ENCODE measurements at places on chromosomes 13 and 19.

DNA sequence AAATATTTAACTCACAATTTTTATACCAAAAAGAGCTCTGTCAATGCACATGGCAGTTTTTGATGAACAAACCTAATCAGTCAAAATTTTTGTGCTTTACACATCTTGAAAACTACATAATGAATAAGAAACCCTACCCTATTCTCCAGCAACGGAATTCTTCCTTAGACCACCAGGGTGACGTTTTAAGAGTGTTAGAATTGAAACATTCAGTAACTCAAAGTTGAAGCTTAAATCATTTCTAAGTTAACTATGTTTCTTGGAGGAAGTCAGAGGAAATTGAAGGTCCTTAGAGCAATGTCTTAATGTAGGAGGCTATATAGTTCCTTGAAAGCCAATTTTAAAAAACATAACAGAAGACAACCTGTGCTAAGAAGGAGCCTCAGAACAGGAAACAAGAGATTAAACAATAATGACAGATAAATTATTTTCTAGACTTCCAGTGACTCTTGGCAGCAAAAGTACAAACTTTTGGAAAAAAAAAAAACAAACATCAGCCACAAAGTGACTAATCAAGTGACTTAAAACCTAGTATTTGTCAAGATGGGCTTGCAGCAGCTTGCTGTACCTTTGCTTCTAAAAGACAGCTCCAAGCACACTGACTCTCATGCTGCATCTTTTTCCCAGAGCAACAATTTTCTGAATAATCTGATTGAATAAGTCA is 6.2 kb downstream of the SPRY2 start:
- DNase-seq = no peak

- peak; percentile 35 for DNase-seq
Observed at GRCh38 chr13:109647053-109647452, 139.3 kb downstream of the IRS2 start.

DNA sequence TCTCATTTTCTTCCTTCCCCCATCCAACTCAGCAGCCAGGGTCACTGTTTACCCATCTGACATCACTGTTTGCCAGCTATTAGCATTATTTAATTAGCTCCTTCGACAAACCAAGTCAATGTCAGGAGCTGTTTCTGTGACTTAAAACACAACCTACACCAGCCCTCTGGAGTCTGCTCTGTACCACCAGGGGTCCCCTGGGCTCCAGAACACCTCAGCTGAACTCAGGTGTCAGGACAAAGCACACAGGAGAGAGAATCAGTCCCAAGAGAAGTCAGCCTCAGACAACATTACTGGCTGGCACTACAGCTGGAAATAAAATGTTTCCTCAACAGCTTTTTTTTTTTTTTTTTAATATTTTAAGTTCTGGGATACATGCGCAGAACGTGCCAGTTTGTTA is 45.1 kb downstream of the DCLK1 start:
- DNase-seq = no peak

DNA sequence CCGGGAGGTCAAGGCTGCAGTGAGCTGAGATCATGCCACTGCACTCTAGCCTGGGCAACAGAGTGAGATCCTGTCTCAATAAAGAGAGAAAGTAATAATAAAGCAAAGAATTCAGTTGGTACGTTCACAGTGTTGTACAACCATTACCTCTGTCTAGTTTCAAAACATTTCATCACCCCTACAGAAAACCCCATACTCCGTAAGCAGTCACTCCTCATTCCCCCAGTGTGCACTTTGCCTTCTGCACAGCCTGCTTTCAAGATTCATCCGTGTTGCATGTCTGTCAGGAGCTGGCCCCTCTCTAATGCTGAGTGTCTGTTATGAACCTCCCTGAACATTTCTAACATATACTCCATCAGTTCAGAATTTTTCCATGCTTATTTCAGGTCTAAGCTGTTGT is 9.4 kb downstream of the POLD1 start:
- no peak for DNase-seq

GRCh38 chr13:47555235-47555634 is 445.8 kb downstream of the SUCLA2 start:
- DNase-seq = no peak

- DNase-seq = no peak
Observed at GRCh38 chr13:33213797-33214196, 71.8 kb downstream of the STARD13 start.

DNA sequence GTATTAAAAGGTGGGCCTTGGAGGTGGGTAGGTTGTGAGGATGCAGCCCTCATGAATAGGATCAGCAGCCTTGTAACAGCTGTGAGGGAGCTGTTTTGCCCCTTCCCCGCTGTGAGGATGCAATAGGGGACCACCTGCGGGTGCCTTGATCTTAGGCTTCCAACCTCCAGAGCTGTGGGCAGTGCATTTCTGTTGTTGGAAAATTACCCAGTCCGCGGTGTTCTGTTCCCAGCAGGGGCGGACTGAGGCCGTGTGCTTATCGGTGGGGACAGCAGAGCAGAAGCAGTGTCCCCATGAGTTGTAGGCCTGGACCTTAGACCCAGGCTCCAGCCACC is 54.8 kb upstream of the TEX29 start:
- DNase-seq = no peak

- peak; percentile 98 for DNase-seq
Observed at GRCh38 chr19:3275583-3276340, 51.3 kb downstream of the CELF5 start.

GRCh38 chr13:108305655-108306054 is 36.1 kb downstream of the TNFSF13B start:
- no peak for DNase-seq

- no peak for DNase-seq
Observed at GRCh38 chr13:52195401-52195837, 36.0 kb upstream of the NEK3 start.

DNA sequence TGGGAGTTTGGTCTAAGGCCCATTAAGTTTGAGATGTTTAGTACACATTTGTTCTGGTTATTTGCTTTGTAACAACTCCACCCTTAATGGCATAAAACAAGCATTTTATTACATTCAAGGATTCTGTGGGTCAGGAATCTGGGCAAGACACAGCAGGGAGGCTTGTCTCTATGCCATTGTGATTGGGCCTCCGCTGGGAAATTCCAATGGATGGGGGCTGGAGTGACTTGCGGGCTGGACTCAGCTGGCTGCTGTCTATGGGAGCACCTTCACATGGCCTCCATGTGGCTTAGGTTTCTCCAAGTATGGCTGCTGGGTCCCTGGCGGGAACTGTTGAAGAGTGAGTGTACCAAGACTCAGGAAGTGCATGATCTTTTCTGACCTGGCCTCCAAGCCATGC is 159.0 kb downstream of the PAN3 start:
- DNase-seq = no peak

- DNase-seq = no peak
Observed at GRCh38 chr19:7006135-7006704, 15.0 kb downstream of the MBD3L2B start.

DNA sequence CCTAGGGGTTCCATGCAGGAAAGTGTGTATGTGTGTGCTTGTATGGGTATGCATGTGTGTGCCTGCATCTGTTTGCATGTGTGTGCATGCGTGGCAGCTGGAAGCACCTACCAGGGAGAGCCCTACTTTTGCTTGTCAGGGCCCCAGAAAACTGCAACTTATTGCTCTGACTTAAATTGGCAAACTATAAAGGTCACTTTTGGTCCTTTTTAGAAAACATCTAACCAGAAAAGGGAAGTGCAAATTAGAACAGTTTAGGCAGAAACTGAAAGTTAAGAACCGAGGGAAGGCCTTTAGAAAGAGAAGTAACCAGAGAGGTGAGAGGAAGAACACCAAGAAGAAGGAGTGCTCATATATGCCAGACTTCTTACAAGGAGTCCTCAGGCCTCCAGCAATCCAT is 32.5 kb downstream of the DLEU7 start:
- DNase-seq = no peak

GRCh38 chr19:38723990-38724854 is 20.1 kb downstream of the CAPN12 start:
- no peak for DNase-seq

GRCh38 chr13:31037874-31038500 is 105.5 kb downstream of the TEX26 start:
- no peak for DNase-seq

DNA sequence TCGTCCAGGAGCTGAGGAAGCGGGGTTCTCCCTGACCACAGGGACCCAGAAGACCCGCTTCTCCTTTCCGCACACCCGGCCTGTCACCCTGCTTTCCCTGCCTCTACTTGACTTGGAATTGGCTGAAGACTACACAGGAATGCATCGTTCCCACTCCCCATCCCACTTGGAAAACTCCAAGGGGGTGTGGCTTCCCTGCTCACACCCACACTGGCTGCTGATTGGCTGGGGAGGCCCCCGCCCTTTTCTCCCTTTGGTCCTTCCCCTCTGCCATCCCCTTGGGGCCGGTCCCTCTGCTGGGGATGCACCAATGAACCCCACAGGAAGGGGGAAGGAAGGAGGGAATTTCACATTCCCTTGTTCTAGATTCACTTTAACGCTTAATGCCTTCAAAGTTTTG is 18.9 kb downstream of the VASP start:
- DNase-seq = peak; percentile 81

GRCh38 chr19:41861116-41861768 is 1.2 kb downstream of the RPS19 start:
- no peak for DNase-seq

GRCh38 chr19:8515317-8515716 is 1.4 kb upstream of the ZNF414 start:
- DNase-seq = no peak

DNA sequence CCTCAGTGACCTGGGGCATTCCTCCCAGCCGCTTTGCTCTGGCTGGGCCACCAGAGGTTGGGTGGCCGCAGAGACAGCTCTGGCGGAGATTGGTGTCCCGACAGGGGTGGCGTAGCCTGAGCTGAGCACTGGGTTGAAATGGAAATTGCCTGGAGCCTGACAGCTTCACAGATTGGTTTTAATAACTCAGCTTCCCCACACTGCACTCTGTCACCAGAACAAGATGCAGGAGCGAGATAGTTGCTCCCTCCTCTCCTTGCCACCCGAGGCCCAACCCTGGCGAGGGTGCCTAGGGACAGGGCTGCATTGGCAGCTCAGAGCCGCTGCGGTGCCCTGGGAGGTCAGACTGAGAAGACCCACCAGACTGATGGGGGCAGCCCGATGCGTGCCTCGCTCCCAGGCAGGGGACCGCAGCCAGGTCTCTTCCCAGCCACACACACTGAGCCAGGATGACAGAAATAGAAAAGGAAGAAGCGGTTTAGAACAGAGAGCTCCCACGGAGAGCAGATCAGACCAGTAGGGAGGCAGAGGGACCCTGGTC is 84.1 kb downstream of the KDM4B start:
- no peak for DNase-seq

- no peak for DNase-seq
Observed at GRCh38 chr19:55687281-55688201, 12.5 kb downstream of the EPN1 start.

DNA sequence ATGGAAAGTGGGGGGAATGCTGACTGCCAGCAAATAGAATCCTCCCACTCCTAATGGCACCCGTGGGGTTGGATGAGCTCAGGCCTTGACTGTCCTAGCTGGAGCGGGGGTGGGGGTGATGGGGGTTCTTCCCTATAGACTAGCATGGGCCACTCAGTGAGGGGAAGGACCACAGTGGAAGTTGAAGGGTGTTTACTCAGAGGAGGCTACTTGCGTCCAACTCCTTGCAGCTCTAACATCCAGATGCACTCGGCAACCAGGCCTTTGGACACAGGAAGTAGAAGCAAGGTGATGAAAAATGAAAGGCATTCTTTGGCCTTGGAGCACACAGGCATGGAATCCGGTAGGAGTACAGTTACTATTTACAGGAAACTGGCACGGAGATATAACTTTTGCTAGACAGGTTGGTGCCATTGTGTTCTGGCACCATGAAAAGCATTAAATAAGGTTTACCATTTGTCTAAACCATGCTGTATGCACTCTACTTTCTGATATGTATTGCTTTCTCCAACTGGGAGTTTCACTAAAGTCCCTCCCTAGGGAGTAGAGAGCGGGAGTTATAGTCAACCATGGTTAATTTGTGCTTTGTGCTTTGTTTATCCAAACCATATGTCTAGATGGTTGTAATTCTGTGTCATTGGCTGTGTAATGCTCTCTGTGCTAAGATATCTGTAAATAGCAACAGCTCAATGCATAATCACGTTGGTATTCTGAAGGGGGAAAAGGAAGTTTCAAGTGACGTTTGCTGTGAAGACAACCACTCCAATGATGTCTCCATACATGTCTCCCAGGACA is 125.3 kb downstream of the TSHZ3 start:
- DNase-seq = no peak

GRCh38 chr13:23381866-23382265 is 51.6 kb downstream of the SACS start:
- DNase-seq = no peak

DNA sequence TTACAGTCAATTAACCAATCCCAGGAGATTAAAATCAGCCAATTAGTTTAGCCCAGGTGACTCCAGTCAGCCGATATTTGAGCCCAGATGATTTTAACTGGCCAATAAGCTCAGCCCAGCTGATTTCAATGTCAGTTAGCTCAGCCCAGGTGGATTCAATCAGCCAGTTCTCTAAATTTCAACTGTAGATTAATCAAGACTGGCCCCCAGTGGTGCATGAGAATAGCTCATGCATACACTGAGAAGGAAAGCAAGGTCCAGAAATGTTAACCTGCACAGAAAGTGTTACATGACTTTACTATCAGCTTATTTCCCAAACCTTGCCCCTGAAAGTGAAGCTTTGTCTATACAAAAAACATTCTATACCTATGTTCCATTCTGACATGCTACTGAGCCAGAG is 55.4 kb upstream of the ZNF724 start:
- no peak for DNase-seq

DNA sequence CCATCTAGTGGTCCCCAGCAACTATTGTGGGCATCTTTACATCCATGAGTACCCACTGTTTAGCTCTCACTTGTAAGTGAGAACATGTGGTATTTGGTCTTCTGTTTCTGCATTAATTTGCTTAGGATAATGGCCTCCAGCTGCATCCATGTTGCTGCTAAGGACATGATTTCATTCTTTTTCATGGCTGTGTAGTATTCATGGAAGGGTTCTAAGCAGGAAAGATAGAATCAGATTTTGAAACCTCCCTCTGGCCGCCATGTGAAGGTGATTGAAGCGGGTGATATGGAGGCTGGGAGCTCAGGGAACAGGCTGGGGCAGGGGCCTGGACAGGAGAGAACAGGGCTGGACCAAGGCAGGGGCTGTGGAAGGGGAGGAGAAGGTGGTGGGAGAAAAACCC is 20.1 kb downstream of the LTBP4 start:
- no peak for DNase-seq

- no peak for DNase-seq
Observed at GRCh38 chr19:58572026-58572817, 913 bp downstream of the MZF1 start.

DNA sequence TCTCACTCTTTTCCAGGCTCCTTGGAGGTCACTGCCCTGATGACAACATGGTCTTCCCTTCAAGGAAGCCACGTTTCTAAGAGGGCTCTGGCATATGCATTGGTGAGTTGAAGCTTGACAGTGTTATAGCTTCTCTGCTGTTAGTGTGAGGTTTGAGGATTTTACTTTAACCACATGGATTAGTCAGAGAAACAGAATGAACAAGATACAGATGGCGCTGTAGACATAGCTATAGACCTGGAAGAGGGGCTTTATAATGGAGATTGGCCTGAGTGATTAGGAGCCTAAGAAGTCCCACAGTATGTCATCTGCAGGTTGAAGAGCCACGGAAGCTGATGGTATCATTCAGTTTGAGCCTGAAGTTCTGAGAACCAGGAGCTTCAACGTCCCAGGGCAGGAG is 18.4 kb upstream of the URI1 start:
- DNase-seq = no peak
